NCI-H1105 (cell line): ENCODE measurements at places on chromosomes 7 and 10.

GRCh38 chr10:17061418-17061817 lies 68.2 kb downstream of the CUBN start:
- no peak for DNase-seq

DNA sequence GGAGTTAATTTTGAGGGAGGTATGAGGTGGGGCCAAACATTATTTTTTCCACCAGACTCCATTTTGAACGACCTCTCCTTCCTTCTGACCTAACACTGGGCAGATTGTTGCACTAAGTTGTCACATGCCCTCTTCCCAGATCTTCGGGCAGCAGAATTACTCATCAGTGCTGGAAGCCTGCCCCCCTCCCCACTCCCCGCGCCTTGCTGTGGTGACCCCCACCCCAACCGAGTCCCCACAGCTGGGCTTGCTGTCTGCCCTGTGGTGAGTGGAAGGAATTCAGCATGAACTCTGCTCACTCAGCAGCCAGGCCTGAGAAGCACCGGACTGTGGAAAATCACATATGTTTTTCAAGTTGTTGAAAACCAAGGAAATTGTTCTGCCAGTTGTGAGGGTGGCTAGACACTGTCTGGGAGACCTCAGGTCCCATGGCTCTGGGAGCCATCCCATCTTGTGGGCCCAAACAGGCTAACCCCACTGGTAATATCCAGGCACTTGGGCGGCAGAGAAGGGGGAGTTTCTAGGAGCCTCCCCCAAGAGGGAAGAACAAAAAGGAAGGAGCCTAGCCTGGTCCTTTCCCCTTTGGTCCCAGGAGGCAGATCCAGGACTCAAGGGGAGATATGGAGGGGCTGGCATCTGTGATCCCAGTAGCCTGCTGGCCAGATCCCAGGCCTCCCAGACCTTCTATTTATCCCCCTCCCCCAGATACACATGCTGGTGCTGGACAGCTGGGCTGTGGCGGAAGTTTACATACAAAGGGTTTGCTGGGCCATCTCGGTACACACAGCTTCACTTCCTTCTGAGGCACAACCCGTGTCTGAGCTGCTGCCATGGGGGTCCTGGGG lies 3.5 kb upstream of the AEBP1 start:
- no peak for DNase-seq

- no peak for DNase-seq
These were observed 91.2 kb downstream of the RALA start for GRCh38 chr7:39714447-39715091.

GRCh38 chr10:131371571-131371970 lies 60.0 kb upstream of the TCERG1L start:
- no peak for DNase-seq

DNA sequence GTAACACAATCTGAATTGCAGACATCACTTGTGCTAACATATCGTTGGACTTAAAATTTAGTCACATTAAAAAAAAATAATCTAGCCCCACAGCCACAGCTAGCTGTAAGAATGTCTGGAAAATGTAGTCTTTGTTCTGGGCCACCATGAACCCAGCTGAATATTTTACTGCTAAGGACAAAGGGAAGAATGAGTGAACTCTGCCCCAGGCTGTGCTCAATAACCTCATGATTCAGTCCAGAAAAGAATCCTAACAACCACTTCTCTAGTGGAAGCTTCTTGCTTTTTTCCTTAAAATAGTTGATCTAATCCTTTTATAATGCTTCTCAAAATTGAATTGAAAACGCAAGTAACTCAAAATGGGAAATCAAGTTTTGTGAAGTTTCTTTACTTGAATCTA lies 25.6 kb upstream of the SOSTDC1 start:
- DNase-seq = no peak

DNA sequence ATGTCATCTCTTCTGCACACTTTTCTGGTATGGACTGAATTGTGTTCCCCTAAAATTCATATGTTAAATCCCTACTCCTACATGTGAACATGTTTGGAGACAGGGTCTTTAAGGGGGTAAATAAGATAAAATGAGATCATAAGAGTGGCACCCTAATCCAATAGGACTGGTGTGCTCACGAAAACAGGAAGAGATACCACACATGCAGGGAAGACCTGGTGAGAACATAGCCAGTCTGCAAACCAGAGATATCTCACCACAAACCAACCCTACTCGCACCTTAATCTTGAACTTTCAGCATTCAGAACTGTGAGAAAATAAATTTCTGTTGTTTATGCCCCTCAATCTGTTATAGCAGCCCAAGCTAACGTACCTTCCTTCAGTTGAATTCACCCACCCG lies 51.8 kb downstream of the VWDE start:
- no peak for DNase-seq

DNA sequence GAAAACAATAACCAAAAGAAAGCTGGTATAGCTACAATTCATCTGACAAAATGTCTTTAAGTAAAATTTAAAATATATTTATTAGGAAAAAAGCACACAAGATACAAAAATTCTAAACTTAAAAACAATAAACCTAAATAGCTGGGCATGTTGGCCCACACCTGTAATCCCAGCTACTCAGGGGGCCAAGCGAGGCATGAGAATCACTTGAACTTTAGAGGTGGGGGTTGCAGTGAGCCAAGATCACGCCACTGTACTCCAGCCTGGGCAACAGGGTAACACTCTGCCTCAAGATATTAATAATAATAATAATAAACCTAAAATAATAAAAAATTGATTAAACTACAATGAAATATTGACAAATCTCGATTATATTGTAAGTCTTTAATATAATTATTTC lies 77.8 kb upstream of the PDK4 start:
- no peak for DNase-seq

DNA sequence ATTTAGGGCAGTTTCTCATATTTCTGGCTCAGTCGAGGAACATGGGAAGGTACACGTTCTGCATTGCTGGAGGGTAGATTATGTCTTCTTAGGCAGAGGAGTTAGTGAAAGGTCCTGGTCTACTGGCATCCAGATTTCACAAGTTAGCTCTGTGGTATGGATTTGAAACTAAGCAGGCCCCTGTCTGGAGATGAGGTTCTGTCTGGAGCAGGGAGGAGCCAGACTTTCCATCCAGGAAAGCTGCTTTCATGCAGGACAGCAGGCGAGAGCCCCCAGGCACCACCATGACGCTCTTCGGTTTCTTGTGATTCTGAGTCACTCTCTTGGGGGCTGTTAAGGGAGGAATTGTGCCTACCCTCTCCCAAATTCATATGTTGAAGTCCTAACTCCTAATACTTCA lies 184.3 kb downstream of the KIAA1217 start:
- no peak for DNase-seq

- no peak for DNase-seq
These were observed 27.8 kb downstream of the GET4 start for GRCh38 chr7:903921-904755.

GRCh38 chr7:55554038-55554437 lies 18.3 kb downstream of the VOPP1 start:
- DNase-seq = no peak

- peak; percentile 56 for DNase-seq
These were observed 17.9 kb upstream of the TMEM225B start for GRCh38 chr7:99579956-99580777.

GRCh38 chr7:82821037-82821436 lies 341.6 kb downstream of the PCLO start:
- DNase-seq = no peak

GRCh38 chr10:44946205-44946604 lies 13.4 kb upstream of the RASSF4 start:
- no peak for DNase-seq

- DNase-seq = no peak
These were observed 70.6 kb upstream of the NXPH1 start for GRCh38 chr7:8362723-8363369.

DNA sequence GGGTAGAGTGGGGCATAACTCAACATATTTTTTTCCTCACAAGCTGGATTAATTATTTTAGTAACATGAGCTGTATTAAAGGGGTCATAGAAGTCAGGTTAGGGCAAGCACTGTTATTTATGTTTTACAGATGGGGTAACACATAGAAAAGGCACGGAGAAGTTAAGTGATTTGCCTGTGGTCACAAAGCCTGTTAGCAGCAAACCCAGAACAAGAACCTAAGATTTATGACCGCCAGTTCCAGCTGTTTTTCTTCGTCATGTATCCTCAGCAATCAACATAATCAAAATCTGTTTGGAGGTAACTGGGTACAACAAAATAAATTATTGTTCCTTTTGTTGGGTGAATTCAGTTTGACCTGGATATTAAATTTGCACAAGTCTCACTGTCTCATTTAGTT lies 57.2 kb upstream of the BET1 start:
- no peak for DNase-seq

DNA sequence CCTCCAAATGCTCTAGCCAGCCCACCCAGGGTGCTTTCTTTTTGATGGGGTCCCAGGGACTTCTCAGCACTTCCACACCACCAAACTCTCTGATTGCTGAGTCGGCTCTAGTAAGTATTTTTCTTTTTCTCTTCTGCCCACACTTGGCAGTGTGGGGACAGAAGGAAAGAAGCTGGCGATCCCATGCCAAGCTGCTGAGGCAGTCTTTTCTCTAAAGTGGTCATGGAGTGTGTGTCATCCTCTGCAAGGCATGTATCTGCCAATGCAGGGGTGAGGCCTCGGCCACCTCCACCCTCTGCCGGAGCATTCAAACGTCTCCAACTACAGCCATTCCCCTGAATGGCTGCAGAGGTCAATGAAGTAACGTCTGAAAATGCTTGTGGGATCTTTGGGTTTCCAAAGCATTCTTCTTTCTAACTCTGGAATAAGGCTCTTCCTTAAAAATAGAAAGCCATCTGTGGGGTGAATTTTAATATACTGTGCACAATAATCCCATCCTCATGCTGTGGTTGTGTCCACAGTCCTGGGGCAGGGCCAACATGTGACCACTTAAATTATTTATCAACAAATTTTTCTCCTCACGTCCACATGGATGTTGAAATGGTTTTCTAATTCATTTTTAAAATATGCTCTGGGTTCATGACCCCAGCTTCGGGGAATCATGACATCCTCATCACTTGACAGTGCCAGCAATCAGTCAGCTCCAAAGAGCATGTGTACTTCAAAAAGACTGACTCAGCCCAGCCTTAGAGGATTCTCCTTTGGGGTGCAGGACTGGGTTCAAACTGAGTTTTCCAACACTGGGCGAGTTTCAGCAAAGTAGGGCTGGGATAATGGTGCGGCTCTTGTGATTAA lies 171.3 kb upstream of the ITGB1 start:
- no peak for DNase-seq

- no peak for DNase-seq
These were observed 23.2 kb downstream of the SKAP2 start for GRCh38 chr7:26841003-26841739.

- no peak for DNase-seq
These were observed 20.1 kb downstream of the LRRC20 start for GRCh38 chr10:70362328-70362727.

GRCh38 chr7:73703757-73704639 lies 15.5 kb downstream of the STX1A start:
- DNase-seq = no peak

DNA sequence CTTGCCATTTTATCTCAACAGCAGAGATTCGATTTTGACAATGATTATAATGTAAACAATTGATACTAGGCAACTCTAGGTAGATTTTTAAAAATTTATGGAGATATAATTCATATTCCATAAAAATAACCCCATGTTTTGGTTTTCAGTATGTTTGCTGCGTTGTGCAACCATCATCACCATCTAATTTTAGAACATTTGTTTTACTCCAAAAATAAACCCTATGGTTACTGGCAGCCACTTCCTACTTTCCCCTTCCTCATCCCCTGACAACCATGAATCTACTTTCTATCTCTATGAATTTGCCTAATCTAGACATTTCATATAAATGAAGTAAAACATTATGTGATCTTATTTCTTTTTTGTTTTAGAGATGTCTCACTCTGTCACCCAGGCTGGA lies 401.9 kb downstream of the THSD7A start:
- DNase-seq = no peak

DNA sequence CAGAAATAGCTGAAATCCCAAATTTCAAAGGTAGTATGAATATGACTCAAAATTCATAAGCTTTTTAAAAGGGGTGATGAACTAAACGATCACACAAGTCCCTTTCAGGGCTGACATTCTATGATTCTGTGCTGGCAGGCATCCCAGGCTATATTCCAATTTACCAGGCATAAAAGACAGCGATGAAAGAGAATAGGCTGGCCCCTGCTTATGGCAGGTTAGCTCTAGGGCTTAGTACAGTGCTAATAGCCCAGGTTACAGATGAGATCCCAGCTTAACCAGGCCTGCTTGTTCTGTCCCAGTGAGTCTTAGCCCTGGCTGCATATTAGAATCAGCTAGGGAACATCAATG lies 56.4 kb downstream of the CDHR3 start:
- peak; percentile 65 for DNase-seq

- DNase-seq = no peak
These were observed 75.6 kb downstream of the MYOF start for GRCh38 chr10:93406364-93407145.

DNA sequence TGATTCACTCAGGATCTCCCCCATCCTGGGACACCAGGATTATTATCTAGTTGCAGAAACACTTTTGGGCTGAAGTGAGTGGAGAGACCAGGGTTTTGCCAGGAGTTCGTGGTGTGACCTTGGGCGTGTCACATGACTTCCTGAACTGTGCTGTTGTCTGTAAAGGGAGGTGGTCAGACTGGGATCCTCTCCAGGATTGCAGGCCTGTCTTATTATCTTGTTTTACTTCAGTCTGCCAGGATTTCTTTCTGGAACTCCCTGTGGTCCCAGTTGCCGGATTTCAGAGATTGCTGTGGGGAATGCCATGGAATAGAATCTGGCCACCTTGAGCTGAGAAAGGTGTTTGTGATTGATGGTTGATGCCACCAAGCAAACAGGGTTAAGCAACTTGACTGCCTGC lies 35.8 kb downstream of the CRCP start:
- no peak for DNase-seq

DNA sequence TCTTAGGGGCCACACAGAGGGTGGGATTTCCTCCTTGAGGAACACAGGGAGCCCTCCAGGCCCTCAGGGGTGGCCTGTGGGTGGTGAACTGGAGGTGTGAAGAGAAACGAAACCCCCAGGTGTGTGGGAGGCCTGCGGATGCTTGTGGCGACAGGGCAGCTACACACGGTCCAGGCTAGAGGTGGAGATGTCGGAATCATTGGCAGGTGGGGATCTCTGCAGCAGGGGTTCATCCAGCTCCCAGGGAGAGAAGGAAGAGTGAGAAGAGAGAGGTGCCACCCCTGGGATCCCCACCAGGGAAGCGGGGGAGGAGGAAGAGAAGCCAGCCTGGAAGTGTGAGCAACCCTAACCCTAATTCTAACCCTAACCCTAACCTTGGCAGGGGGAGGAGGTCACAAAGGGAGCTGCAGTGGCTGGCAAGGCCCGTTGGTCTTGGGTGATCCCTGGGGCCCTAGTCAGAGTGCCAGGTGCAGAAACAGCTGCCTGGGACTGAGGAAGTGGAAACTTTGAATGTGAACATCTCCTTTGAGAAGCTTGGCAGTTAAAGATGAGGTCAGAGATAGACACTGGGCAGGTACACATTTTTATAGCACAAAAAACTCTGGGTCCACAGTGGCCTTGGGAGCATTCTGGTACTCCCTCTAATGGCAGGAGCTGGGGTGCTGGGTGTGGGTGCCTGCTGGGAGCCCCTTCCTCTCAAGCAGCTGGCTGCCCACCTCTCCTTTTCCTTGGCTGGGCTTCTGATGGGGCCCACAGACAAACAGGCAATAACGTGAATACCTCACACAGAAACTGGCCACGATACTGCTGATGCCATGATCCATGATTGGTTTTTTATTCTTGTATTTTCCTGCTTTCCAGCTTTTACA lies 6.8 kb upstream of the AEBP1 start:
- DNase-seq = no peak
